ENCODE measurements at places on chromosomes 7 and 10.

GRCh38 chr7:88835147-88835728 lies 39.7 kb upstream of the TEX47 start:
- DNase-seq, result no peak

DNA sequence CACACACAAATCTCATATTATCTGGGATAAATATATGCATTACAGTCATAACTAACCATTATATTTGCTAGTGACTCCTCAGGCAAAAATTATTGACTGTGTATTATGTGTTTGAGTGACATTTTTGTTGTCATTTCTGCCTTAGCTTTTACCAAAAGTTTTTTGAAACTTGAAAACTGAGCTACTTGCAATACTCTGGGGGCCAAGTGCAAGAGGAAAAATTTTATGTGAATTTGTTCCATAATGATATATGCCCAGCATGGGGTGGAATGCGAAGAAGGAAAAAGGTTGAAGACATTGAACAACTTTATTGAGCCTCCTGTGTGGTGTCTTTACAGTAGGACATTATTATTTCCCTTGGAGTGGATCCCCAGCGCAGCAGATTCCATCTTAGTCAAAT lies 176.8 kb upstream of the FERD3L start:
- no peak for DNase-seq

DNA sequence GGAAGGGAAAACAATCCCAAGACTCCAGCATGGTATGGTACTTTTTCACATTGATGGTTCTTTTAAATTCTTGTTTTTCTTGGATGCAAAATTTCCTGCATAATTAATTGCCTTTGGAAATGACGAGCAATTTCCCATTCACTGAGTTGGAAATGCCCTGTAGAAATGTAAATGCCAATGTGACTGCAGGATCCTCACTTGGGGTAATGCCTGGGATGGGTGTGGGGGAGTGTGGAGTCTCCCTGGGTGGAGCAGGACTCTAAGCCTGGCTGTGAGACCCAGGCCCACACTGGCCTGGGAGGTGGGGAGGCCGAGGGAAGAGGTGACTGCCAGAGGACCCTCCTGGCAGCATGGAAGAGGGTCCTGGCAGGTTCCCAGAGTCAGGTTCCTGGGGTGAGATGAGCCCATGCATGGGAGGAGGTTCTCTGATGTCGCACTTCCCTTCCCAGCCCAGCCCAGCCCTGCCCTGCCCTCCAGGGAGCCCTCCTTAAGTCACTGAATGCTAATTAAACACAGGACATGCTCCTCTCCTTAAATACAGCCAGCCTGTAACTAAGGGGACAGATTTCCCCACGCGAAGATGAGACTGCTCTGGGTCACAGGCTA lies 157.9 kb downstream of the GFRA1 start:
- DNase-seq, result no peak

GRCh38 chr10:77983384-77984341 lies 45.7 kb downstream of the POLR3A start:
- DNase-seq, result no peak

DNA sequence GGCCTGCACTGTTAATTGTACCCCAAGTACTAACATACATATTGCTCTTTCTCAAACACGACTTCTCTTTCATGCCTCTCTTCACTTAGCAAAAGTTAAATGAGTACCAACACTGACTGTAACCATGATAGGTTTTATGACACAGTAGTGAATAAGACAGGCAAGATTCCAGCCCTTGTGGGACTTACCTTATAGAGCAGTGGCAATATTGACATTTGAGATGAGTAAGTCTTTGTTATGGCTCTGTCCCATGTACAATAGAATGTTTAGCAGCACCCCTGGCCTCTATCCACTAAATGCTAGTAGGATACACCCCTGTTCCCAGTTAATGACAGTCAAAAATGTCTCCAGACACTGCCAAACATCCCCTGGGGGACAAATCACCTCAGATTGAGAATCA lies 11.9 kb upstream of the COL1A2 start:
- no peak for DNase-seq

DNA sequence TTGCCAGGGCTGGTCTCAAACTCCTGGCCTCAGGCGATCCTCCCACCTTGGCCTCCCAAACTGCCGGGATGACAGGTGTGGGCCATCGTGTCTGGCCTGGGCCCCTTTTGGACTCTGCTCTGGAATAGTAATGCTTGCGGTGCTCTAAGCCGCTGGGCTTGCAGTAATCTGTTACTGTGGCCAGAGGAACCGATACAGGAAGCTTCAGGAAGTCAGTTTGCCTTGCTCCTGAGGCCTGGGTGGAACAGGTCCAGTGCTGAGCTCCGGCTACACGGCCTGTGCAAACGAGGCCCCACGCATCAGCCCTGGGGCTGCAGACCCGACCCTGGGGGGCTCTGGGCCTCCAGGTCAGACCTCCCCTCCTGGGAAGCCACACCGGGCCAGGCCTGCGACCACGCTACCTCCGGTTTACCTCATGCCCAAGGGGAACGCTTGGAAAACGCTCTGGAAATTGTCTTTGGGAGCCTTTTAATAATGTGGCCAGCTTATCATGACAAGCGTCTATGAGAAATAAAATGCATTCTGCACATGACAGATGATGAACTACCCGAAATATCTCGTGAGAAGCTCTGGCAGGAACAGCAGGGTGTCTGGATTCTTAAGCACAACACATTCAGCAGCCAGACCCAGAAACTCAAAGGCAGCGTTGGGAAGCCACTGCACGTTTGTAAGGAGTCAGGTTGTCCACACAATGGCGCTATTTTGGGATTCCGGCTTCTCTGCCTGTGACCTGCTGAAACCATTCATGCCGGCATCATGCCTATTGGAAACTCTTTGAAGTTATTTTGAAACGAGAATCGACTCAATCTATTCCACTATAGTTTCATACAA lies 10.1 kb upstream of the ADAP1 start:
- no peak for DNase-seq

GRCh38 chr10:84201244-84201606 lies 6.9 kb downstream of the CDHR1 start:
- no peak for DNase-seq

DNA sequence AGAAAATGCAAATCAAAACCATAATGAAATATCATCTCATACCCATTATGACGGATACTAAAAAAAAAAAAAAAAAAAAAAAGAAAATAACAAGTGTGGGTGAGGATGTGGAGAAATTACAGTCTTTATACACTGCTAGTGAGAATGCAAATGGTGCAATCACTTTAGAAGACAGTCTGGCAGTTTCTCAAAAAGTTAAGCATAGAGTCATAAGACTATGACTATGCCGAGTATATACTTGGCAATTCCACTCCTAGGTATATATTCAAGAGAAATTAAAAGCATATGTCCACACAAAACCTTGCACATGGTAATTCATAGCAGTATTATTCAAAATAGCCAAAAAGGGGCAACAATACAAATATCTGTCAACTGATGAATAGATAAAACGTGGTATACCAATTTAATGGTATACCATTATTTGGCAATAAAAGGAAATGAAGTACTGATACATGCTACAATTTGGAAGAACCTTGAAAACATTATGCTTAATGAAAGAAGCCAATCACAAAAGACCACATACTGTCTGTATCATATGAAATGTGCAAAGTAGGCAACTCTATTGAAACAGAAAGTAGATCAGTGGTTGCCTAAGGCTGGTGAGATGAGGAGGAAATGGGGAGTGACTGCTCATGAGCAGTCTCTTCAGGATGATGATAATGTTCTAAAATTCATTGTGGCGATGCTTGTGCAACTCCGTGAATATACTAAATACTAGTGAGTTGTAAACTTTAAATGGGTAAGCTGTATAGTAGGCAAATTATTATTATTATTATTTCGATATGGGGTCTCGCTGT lies 90.1 kb upstream of the NANOS1 start:
- DNase-seq, result no peak

Measured in activated B cell treated with CpG ODN at 0.5 μM for 24 hours (primary cell).